Neural crest cell (in vitro differentiated cells): ENCODE measurements at places on chromosomes 6 and 20. TPM values are rescaled to one million over a fixed set of nuclear protein-coding genes. Genes with fewer than 3 reads are reported as not detected.

FAM210B gene
- 30.8 and 33.2 TPM in 2 replicates for total RNA-seq

GRCh38 chr6:144897441-144897921 is 612.3 kb downstream of the UTRN start:
- H3K36me3 ChIP-seq, result no peaks in the 10 kb centered on the region
- peaks cover 12% of the 10 kb centered on the region for H3K4me1 ChIP-seq
- H3K4me3 ChIP-seq, result no peak overlapping the region
- no peak for DNase-seq

GRCh38 chr6:69584913-69585729 is 211.7 kb downstream of the LMBRD1 start:
- peaks cover 9% of the 10 kb centered on the region for H3K4me1 ChIP-seq
- no peaks in the 10 kb centered on the region for H3K27me3 ChIP-seq
- DNase-seq, result no peak

ASIP gene
- not detected in 2 replicates for total RNA-seq

- no peaks in the 10 kb centered on the region for H3K27me3 ChIP-seq
- H3K36me3 ChIP-seq, result peaks cover 3% of the 10 kb centered on the region
- no peak overlapping the region for H3K27ac ChIP-seq
These were observed 56.7 kb downstream of the ATXN1 start for GRCh38 chr6:16704401-16705045.
